ENCODE measurements at places on chromosomes 5 and 9. TPM values are rescaled to one million over a fixed set of nuclear protein-coding genes. Genes with fewer than 3 reads are reported as not detected.

DNA sequence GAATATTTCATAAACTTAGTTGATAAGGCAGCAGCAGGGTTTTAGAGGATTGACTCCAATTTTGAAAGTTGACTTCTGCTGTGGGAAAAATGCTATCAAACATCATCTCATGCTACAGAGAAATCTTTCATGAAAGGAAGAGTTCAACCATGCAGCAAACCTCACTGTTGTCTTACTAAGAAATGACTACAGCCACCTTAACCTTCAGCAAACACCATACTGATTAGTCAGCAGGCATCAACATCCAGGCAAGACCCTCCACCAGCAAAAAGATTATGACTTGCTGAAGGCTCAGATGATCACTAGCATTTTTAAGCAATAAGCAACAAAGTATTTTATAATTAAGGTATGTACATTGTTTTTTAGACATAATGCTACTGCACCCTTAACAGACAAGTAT is 7.6 kb downstream of the TMEM174 start:
- no peak overlapping the region for H3K4me3 ChIP-seq
- DNase-seq = no peak
- peaks cover 9% of the 10 kb centered on the region for H3K4me1 ChIP-seq
- H3K27ac ChIP-seq = no peak overlapping the region
- H3K36me3 ChIP-seq = no peaks in the 10 kb centered on the region

DNA sequence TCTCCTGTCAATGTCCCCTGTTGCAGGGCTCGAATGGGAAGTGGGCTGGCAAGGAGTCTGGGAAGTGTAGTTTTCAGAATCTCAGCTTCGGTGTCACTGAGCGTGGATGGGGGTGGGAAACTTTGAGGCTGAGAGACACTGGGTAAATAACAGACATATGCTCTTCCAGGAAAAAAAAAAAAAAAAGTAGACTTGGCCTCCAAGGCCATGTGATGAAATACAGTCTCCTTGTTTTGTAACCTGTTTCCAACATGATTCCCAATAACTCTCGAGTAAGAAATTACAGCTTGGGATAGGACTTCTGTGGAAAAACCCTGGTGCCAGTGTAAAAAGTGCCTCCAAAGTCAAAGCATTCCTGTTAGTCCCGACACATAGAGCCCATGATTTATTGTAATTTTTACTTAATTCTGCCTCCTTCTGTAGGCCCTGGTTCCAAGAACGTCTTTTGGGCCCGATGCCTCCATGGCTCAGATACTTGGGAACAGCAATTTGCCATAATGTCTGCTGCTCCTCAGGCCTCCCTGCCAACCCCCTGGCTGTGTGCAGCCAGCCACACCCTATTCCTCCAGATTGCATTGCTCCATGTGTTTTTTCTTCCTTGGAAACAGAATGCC is 119.5 kb upstream of the TNC start:
- no peak for DNase-seq
- no peaks in the 10 kb centered on the region for H3K4me1 ChIP-seq
- no peaks in the 10 kb centered on the region for H3K27me3 ChIP-seq

GRCh38 chr5:107557051-107557658 is 113.6 kb downstream of the EFNA5 start:
- no peaks in the 10 kb centered on the region for H3K36me3 ChIP-seq
- H3K4me3 ChIP-seq = no peak overlapping the region
- H3K4me1 ChIP-seq = no peaks in the 10 kb centered on the region
- H3K27ac ChIP-seq = no peak overlapping the region
- no peak for DNase-seq

DNA sequence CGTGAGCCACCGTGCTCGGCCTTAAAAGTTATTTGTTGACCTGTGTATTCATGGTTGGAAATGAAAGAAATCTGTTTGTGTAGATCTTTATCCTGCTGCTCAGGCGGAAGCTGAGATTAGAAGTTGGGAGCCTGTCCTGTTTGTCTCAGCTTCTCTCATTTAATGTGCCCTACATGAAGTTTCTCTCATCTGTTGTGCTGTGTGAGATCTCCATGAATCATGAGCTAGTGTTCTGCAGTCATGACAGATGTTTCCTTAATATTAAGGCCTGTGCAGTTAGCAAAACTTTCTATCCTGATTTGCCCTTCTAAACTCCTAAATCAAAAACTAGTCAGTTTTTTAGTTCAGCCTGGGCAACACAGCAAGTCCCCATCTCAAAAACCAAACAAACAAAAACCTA is 59.5 kb downstream of the FAM78A start:
- no peak overlapping the region for H3K4me3 ChIP-seq
- H3K27me3 ChIP-seq = no peaks in the 10 kb centered on the region
- no peak overlapping the region for H3K27ac ChIP-seq
- no peaks in the 10 kb centered on the region for H3K4me1 ChIP-seq
- DNase-seq = no peak

- H3K4me1 ChIP-seq = peaks cover 1% of the 10 kb centered on the region
- no peaks in the 10 kb centered on the region for H3K27me3 ChIP-seq
- no peak overlapping the region for H3K27ac ChIP-seq
- no peak overlapping the region for H3K4me3 ChIP-seq
Measured at GRCh38 chr9:95494416-95495371, 22.1 kb downstream of the PTCH1 start.

- H3K27ac ChIP-seq = no peak overlapping the region
- DNase-seq = peak; percentile 68
- H3K36me3 ChIP-seq = no peaks in the 10 kb centered on the region
- 0 out of 2 replicates have a peak overlapping the region, but pooled peaks have one; percentile 5 for H3K4me3 ChIP-seq
- H3K27me3 ChIP-seq = no peaks in the 10 kb centered on the region
Measured at GRCh38 chr9:131382850-131383729, 10.8 kb upstream of the PRRC2B start.

DNA sequence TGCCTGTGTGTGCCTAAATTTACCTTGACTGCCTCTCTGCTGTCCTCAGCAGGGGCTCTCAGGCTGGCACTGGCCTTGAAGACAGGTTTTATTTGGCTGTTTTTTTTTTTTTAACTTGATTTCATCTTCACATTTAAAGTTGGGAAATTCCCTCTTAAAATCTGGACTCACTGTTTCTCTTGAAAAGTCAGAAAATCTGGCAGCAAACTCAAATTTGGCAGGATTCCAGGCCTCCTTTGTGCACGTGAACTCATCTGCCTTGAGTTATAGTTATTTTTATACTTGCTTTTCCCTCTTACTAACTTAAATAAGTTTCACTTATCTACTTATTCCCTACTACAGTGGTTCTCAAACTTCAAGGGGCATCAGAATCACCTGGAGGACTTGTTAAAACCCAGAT is 118.4 kb upstream of the MAP3K1 start:
- H3K36me3 ChIP-seq = no peaks in the 10 kb centered on the region
- H3K4me3 ChIP-seq = no peak overlapping the region
- peaks cover 14% of the 10 kb centered on the region for H3K27me3 ChIP-seq
- no peak for DNase-seq
- H3K4me1 ChIP-seq = peaks cover 19% of the 10 kb centered on the region
- H3K27ac ChIP-seq = no peak overlapping the region

GRCh38 chr9:123073991-123074422 is 40.5 kb downstream of the GPR21 start:
- H3K27ac ChIP-seq = no peak overlapping the region
- H3K4me1 ChIP-seq = no peaks in the 10 kb centered on the region
- no peaks in the 10 kb centered on the region for H3K27me3 ChIP-seq
- H3K36me3 ChIP-seq = peaks cover 2% of the 10 kb centered on the region
- DNase-seq = no peak
- no peak overlapping the region for H3K4me3 ChIP-seq

GRCh38 chr9:107422189-107423185 is 67.1 kb downstream of the KLF4 start:
- no peaks in the 10 kb centered on the region for H3K27me3 ChIP-seq
- H3K4me3 ChIP-seq = no peak overlapping the region
- H3K36me3 ChIP-seq = no peaks in the 10 kb centered on the region
- peak; percentile 73 for DNase-seq

GRCh38 chr9:72681283-72681630 is 159.8 kb downstream of the TMC1 start:
- H3K27me3 ChIP-seq = no peaks in the 10 kb centered on the region
- H3K27ac ChIP-seq = no peak overlapping the region
- no peaks in the 10 kb centered on the region for H3K36me3 ChIP-seq
- H3K4me3 ChIP-seq = no peak overlapping the region
- H3K4me1 ChIP-seq = no peaks in the 10 kb centered on the region

GRCh38 chr9:114722081-114722621 is 40.2 kb upstream of the TEX48 start:
- H3K4me3 ChIP-seq = no peak overlapping the region
- peaks cover 47% of the 10 kb centered on the region for H3K4me1 ChIP-seq
- H3K36me3 ChIP-seq = no peaks in the 10 kb centered on the region
- H3K27me3 ChIP-seq = no peaks in the 10 kb centered on the region

DNA sequence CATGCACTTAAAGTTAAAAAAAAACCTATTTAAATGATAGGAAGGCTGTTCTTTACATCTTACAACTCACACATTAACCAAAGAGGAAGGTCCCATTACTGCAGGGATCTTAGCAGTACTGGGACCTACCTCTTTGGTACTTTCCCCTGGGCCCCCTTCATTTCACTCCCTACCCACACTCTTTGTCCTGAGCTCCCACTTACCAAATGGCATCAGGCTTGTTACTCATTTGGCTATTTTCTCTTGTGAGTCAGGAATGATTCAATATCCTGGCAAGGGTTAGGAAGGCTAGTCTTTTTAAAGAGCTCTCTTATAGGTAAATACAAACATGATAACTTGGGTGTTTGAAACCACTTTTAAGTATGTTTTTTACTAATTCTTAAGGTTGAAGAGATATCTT is 117.4 kb upstream of the ELL2 start:
- no peak overlapping the region for H3K4me3 ChIP-seq
- H3K27me3 ChIP-seq = no peaks in the 10 kb centered on the region
- no peak overlapping the region for H3K27ac ChIP-seq
- H3K36me3 ChIP-seq = no peaks in the 10 kb centered on the region
- peak; percentile 35 for DNase-seq
- peaks cover 37% of the 10 kb centered on the region for H3K4me1 ChIP-seq

DNA sequence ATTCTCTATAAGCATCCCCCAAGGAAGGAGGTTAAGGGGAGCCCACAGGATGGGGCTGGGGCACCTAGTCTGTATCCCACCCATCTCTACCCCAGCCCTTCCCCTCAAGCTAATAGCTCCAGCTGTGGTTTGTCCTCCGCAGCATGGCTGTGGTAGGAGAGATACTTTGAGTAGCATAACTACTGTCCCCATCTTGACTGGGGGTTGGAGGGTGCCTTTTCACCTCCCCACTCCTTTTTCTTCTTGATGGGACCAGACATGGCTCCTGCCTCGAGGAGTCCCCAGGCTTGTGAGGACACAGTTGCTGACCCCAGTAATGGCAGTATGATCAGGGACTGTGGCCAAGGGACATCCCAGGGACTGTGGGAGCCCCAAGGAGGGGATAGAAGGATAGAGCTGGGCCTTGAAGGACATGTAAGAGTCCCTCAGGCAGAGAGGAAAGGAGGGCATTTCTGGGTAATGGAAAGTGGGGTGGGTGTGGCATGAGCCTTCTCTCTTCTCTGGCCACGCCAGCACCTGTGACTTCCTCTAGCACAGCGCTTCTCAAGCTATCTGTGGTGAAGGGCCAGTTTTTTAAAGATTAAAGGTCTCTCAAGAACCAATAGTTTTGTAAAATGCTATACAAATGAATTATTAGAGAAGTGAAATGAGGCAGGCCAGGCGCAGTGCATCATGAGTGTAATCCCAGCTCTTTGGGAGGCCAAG is 14.0 kb downstream of the OLFML2A start:
- no peaks in the 10 kb centered on the region for H3K36me3 ChIP-seq
- DNase-seq = no peak
- H3K4me1 ChIP-seq = peaks cover 19% of the 10 kb centered on the region
- no peak overlapping the region for H3K27ac ChIP-seq
- no peaks in the 10 kb centered on the region for H3K27me3 ChIP-seq

DNA sequence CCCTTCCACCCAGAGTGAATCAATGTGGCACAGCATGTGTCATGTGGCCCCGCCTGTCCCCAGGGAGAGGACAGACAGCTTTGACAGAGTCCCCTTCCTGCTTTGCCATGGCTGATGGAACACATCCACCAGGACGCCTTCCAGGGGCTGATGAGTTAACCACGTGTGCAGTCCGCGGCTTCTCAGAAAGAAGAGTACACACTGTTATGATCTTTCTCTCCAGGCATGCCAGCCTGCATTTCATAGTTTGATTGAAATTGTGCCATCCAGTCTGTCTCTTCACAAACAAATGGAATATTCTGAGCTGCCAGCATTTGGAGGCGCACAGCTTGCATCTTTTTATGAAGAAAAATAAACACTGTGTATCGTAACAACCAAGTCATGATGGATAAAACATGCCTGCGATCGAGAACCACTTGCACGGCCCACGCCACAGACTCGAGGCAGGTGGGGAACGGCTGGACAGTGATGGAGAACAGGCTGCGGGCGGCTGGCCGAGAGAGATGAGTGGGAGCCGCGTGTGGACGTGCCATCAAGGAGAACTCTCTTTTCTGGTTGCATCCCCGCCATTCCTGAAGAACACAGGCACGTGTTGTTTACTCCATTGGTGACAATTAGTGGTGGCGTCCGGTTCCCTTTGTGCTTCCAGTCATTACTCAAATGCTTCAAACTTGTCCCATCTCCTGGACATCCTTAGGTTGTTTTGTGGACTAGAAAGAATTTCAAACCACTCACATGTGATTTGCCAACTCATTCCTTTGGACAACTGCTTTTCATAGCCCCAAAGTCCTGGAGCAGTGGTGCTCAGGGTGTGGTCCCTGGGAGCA is 220.2 kb downstream of the AGTPBP1 start:
- H3K4me1 ChIP-seq = no peaks in the 10 kb centered on the region
- no peak overlapping the region for H3K27ac ChIP-seq
- H3K27me3 ChIP-seq = peaks cover 37% of the 10 kb centered on the region
- no peak for DNase-seq
- H3K36me3 ChIP-seq = no peaks in the 10 kb centered on the region
- H3K4me3 ChIP-seq = no peak overlapping the region

- no peak overlapping the region for H3K4me3 ChIP-seq
- no peaks in the 10 kb centered on the region for H3K27me3 ChIP-seq
- peaks cover 65% of the 10 kb centered on the region for H3K36me3 ChIP-seq
- no peak overlapping the region for H3K27ac ChIP-seq
Measured at GRCh38 chr5:134136771-134137170, 22.3 kb downstream of the TCF7 start.

- no peak overlapping the region for H3K27ac ChIP-seq
- no peak for DNase-seq
- H3K36me3 ChIP-seq = no peaks in the 10 kb centered on the region
- no peak overlapping the region for H3K4me3 ChIP-seq
Measured at GRCh38 chr5:137395011-137395755, 103.9 kb downstream of the SPOCK1 start.

DNA sequence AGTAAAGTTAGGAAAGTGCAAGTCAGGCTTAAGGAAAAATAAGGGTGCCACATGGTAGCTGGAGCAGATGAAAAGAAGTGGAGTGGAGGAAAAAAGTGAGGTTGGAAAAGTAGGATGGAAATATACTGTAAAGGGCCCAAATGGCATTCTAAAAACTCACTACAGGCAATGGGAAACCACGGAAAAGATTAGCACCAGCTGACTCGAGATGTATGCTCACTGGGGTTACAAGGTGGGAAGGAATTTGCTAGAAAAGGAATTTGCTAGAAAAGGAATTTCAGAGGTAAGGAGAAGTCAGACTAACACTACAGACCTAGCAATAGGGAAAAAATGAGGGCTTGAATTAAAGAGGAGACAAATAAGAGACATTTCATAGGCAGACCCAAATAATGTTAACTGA is 3.6 kb downstream of the PSMD5 start:
- no peaks in the 10 kb centered on the region for H3K36me3 ChIP-seq
- no peaks in the 10 kb centered on the region for H3K27me3 ChIP-seq
- peaks cover 25% of the 10 kb centered on the region for H3K4me1 ChIP-seq
- DNase-seq = no peak
- no peak overlapping the region for H3K27ac ChIP-seq
- H3K4me3 ChIP-seq = no peak overlapping the region

SLIT3 gene
- 0.04 TPM for polyA plus RNA-seq

ANKRD31 gene
- polyA plus RNA-seq = 0.01 TPM

SOX30 gene
- not detected for polyA plus RNA-seq

ICE1 gene
- 9.1 TPM for polyA plus RNA-seq

F12 gene
- polyA plus RNA-seq = 2.5 TPM

PGM5 gene
- not detected for polyA plus RNA-seq

C5orf52 gene
- polyA plus RNA-seq = not detected
